Stimulated activated CD8-positive, alpha-beta memory T cell treated with anti-CD3 and anti-CD28 coated beads, Interleukin-15, amount 100 ng/mL, for 1 hour (primary cell): ENCODE measurements at places on chromosomes 13 and 19.

- DNase-seq = no peak
These were observed 91.3 kb downstream of the STK24 start for GRCh38 chr13:98485561-98485960.

- no peak for DNase-seq
These were observed 670 bp downstream of the BSPH1 start for GRCh38 chr19:47991191-47991808.

DNA sequence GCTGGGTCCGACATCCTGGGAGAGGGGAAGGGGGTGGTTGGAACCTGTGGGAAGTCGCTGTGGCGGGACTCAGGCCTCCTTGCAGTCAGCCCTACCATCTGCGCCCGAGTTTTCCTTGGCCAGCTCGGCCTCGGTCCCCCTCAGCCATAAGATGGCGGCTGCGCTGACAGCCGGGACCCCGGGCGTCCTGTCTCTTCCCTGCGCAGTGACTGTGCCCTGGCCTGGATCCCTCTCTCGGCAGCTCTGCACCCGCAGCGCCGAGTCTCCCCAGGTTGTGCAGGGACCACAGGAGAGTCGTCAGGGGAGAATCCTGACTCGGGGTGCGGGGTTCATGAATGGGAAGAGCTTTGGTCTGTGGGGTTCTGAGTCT, 345 bp downstream of the ZNF257 start:
- DNase-seq = no peak

- no peak for DNase-seq
These were observed 291.6 kb downstream of the KLF12 start for GRCh38 chr13:73842626-73843025.

DNA sequence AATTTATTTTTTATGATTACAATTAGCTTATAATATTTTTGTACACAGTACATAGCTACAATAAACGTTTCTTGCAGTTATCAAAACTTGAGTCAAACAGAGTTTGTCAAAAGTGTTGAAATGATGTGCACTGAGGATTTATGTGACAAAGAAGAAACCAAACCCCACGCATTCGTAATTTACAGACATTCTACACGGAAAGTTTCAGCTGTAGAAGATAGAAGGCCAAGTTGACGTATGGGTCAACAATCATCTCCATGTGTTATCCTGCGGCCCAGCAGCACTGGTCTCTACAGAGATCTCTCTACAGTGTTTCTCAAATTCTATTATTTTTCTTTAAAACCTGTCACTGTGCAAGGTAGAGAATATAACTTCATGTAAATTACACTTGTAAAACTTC, 1507.6 kb downstream of the PCDH9 start:
- no peak for DNase-seq

DNA sequence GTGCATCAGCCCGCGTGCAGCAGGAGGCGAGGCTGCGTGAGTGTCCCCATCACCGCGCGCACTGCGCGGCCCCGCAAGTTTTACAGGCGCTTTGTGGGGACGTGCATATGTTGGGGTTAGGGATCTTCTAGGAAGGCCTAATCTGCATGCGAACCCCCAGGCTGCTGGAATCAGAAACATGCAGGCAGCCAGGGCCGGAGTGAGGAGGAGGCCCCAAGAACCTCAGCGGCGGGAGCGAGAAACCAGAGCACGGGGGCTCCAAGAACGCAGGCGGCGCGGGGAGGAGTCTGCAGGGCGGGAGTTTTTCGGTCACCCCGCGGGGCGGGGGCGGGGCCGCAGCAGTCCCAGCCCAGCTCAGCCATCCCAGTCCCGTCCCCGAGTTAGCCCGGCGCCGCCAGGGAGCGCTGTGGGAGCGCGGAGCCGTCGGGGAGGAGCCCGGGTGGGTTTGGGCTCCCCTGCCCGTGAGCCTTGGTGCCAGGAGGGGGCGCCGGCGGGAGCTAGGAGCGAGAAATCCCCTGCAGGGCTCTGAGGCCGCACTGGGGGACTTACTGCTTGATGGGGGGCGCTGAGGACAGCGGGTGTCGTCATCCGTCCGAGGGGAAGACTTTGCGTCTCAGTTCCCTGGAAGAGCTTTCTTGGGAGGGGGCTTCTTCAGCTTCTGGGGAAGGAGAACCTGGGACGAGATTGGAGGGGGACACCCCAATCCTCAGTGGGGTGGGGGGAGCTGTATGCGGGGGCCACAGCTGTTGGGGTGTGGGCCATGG, 933 bp upstream of the NRTN start:
- peak; percentile 73 for DNase-seq

DNA sequence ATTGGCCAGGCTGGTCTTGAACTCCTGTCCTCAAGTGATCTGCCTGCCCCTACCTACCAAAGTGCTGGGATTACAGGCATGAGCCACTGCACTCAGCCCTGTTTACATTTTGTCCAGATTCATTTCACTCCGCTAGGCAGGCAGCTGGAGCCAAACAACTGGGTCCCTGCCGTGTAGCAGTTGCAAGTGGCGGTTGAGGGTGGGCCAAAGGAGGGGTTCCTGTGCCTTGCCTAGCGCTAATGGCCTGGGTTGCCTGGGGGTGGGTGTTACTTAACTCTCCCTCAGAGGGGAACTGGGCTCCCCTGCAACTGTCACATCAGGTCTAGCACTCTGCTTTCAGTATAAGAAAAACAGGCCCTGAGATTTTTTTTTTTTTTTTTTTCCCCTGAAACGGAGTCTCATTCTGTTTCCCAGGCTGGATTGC, 7.4 kb downstream of the ACP5 start:
- no peak for DNase-seq

DNA sequence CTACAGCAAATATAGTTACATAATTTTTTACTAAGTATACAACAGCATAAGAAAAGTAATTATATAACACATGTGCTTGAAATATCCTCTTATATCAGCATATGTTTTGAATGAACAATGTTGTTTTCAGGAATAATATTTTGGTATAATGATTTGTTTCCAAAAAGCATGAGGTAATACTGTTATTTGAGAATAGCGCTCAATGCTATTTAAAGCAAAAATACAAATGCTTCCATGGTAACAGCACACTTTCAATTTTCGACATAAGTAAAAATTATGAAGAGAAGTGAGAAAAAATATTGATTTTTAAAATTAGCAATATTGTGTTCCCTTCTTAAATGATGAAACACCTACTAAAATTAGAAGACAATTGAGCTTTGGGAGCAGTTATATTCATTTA, 715.9 kb upstream of the ATXN8OS start:
- DNase-seq = no peak

DNA sequence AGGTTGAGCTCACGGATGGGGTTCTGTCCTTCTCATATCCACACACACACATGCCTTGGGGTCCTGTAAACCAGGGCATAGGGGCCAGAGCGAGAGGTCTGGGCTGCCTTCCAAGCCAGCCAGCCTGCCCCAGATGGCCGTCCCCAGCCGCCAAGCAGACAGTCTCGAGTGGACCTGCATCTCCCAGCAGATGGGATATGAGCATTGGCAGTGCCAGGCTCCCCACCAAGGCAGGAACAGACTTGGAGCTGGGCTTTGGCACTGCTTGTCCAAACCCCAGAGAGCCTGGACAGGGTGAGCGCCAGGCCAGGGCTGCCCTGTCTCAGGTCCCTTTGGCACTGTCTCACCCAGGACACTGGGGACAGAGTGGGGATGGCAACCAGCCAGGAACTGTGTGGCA, 130.4 kb downstream of the DPF1 start:
- DNase-seq = no peak

- DNase-seq = no peak
These were observed 28.6 kb upstream of the CYP2B6 start for GRCh38 chr19:40962460-40962961.

- no peak for DNase-seq
These were observed 3.9 kb upstream of the ZNF460 start for GRCh38 chr19:57276430-57276829.

- no peak for DNase-seq
These were observed 19.4 kb upstream of the DHRS12 start for GRCh38 chr13:51823359-51823758.

DNA sequence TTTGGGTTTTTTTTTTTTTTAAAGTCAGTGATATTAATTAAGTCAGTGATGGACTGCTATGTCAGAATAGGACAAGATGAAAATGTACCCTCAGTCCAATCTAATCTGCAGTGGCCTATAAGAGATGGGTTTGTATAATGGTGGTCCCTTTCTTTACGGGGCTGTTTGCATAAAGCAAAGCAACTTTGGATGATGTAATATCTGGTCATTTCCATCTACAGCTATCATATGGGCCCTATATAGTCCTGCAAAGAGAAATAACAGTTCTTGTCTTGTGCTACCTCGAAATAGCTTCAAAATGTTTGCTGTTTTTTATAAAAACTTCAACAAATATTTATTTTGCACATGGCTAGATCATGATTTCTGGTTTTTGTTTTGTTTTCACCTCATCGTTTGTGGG, 20.2 kb upstream of the POMP start:
- DNase-seq = no peak

- no peak for DNase-seq
These were observed 146.3 kb upstream of the ZNF536 start for GRCh38 chr19:30225676-30226463.

DNA sequence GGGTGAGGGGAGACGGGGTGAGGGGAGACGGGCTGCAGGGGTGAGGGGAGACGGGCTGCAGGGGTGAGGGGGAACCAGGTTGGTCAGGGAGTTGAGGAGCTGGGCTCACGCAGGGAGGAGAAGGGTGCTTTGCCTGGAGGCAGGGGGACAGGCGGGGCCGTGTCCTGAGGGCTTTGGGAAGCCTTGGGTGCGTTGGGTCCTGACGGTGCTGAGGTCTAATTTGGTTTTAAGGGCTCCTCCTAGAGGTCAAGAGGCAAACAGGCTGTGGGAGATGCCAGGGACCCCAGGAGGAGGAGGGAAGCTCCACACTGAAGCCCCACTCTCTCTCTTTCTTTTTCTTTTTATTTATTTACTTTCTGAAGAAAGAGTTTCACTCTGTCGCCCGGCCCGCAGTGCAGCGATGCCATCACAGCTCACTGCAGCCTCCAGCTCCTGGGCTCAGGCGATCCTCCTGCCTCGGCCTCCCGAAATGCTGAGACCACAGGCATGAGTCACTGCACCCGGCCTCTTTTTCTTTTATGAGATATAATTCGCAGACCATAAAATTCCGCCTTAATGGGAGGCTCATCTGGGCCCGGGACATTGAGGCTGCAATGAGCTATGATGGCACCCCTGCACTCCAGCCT, 9.3 kb upstream of the MISP start:
- no peak for DNase-seq

GRCh38 chr19:35041548-35042055, at the start of gene HPN:
HPN (plus strand) TSS chr19:35041721; CDS start chr19:35042507, 786 bp downstream.
- DNase-seq = no peak

- DNase-seq = no peak
These were observed 42.3 kb downstream of the GJA3 start for GRCh38 chr13:20118268-20119140.

DNA sequence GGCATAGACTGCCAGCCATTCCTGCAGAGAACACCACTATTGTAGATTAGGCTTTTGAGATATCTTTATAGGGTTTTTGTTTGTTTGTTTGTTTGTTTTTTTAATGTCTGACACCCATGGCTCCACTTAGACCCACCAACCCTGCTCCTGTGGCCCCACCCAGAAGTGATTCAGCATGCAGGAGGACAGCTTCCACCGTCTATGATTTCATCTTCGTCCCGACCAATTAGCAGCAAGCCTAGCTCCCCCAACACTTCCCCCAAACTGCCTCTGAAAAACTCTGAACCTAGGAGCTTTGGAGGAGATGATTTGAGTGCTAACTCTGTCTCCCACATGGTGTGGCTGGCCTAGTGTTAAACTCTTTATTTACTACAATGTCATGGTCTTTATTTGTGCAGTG, 108.3 kb upstream of the RXFP2 start:
- DNase-seq = no peak

GRCh38 chr13:107208889-107209288, 641.0 kb upstream of the ARGLU1 start:
- no peak for DNase-seq

DNA sequence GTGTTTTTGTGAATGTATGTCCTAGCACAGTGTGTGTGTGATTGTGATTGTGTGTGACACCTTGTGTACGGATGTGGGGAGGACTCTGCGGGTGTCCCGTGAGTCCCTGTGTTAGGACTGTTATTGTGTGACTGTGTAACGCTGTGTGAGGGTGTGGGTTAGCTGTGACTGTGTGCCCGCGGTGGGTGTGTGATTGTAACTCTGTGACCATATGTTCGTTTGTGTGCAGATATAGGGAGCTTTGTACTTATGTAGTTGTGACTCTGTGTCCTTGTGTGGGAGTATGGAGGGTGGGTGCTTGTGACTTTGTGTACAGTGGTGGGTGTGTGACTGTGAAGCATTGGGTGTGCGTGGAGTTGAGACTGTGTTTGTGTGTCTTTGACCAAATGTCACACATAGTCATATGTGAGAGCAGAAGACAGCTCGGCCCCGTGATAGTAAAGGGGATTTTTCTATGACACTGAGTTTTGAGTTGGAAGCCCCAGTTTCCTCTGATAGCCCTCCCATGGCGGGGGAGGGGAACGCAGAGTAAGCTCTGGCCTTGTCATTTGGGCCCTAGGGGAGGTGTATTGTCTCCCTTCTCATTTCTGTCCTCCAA, 949 bp upstream of the ZNF260 start:
- DNase-seq = peak; percentile 3

DNA sequence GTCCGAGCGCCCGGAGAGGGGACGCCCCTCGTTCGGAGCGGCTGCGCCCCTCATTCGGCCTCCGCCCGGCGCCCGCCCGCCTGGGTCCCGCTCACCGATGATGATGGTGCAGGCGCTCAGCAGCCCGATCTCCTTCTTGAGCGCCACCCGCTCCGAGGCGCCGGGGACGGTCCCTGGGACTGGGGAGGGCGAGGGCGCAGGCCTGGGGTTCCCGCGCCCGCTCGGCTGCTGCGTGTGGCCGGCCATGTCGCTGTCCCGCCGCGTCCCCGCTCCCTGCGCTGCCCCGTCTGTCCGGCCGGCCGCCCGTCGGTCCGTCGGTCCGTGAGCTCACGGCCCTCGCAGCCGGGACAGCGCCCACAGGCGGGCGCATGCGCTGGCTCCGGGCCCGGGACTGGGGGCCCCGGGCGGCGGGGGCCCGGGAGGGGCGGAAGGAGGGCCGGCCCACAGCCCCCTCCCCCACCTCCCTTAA, at the start of gene SLC7A10:
Gene SLC7A10 (minus strand): TSS at position 393 of the 469 bp plus-strand sequence. CDS start 147 bp downstream, at position 246.
- no peak for DNase-seq

DNA sequence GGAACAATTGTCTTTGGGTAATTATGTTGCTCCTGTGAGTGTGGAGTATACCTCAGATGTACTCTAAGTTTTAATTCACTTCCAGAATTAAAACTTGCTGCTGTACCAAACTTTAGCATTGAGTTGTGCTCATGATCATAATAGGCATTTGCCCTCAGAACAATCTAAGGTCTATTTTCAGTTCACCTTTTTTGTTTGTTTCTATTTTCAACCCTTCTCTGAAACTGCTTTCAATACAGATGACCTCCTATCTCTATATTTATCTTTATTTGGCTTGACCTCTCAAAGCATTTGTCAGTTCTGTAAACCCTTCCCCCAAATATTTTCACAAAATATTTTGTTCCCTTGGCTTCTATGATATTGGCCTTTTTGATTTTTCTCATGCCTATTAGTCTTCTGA, 873.0 kb downstream of the OLFM4 start:
- no peak for DNase-seq
